ENCODE measurements at places on chromosomes 16 and 17.
A peak's percentile ranks its signal among the peaks of the same experiment; 100 is the strongest.

GRCh38 chr17:1029196-1029921, 32.4 kb downstream of the TIMM22 start:
- DNase-seq = peak; percentile 54

DNA sequence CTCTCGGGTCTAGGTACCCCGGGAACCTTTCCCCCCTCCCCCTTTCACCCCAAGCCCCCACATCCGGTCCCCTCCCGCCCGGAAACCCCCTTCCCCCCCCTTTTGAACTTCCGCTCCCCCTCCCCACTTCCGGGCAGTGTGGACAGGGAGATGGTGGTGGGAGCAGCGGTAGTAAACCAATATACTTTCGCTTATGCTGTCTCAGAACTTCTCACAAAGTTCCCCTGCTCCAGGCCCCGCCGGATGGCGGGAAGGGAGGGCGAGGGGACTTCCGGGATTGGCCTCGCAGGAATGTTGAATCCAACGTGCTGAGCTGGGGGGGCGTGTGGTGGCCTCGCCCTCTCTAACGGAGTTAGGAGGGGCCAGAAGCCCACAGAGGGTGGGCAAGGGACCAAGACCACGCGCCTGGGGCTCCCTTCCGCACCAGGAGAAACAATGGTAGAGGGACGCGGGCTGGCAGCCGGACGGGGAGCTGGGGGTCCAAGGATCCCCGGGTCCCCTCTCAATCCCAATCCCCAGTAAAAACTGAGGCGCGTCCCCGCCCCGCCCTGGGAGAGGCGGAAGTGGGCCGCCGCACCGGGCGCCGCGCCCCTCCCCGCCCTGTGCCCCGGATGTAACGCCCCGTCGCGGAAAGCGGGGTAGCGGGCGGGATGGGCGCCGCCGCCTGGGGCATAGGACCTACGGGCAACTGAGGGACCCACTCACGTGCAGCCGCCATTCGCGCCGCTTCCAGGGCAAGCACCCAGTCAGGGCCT, 742 bp downstream of the PFN1 start:
- peak; percentile 56 for DNase-seq

DNA sequence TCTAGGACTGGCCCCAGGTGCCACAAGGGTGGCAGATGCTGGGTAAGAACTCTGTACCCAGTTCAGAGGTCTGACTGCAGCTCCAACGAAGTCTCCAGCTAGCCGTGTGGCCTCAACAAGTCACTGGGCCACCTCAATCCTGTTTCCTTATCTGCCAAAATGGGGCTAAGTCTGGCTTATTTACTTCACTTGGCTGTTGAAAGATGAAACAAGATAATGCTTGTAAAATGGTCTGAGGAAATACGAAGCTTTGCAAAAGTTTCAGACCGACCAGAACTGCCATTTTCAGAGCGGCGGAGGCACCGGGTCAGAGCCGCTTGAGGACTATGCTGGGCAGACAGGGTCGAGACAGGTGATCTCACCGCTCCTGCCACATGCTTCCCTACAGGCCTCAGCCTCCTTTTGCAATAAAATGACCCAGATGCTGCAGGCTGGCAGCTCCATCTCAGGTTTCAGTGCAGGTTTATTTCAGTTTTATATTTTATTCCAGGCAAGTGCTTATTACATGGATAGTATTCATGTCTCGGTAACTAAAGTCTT, 17.2 kb downstream of the MNT start:
- no peak for DNase-seq

GRCh38 chr17:4208238-4208637, 55.5 kb downstream of the ANKFY1 start:
- peak; percentile 85 for DNase-seq
